ENCODE measurements at places on chromosomes 1 and 21.

- DNase-seq: no peak
Observed at GRCh38 chr1:203145321-203146041, 18.0 kb downstream of the ADORA1 start.

GRCh38 chr1:165686121-165686970 lies 12.0 kb downstream of the ALDH9A1 start:
- no peak for DNase-seq

DNA sequence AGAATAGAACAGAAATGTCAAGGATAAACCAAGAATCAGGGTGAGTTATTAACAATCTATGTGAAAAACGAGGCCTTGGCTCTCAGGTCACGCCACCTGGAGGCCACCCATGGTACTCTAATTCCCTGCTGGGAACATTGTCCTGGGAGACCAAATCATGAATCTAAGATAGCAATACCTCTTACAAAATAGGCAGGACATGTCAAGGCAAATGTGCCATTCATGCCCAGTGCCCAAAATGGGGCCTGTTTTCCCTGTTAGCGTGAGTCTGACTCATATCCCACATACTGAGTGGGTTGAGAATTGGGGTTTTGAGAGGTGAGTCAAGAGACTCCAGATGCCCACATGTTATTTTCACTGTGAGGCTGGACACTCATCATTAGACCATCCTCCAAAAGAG lies 380.8 kb downstream of the HHIPL2 start:
- DNase-seq: no peak

DNA sequence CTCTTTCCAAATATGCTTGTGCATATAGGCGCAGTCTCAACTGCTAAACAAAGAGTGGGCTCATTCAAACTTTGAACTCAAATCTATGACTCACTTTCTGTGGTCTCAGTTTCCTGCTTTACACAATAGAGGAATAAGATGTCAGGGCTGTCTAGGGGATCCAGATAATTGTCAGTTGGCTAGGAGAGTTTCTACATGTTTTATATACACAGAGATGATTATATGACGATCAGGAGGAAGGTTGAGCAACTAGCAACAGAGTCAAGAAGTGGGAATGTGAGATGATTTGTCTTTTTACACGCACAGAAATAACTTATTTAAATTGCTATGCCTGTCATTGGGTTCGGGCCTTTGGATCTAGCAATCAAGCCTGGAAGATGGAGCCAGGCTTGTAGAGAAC lies 299.4 kb upstream of the LYPLAL1 start:
- DNase-seq: no peak

GRCh38 chr21:41536076-41536826 lies 28.3 kb upstream of the TMPRSS2 start:
- no peak for DNase-seq

DNA sequence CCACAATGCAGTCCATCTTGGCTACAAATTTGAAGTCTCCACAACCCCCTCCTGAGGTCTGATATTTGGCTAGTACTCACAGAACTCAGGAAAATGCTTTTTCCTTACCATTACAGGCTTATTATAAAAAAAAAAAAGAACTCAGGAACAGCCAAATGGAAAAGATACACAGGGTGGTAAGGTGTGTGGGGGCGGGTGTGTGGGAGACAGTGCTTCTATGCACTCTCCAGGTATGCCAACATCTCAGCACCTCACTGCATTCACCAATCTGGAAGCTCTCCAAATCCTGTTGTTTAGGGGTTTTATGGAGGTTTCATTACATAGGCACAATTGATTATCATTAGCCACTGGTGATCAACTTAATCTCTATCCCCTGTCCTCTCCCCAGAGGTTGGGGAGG lies 126.9 kb downstream of the FAF1 start:
- no peak for DNase-seq

DNA sequence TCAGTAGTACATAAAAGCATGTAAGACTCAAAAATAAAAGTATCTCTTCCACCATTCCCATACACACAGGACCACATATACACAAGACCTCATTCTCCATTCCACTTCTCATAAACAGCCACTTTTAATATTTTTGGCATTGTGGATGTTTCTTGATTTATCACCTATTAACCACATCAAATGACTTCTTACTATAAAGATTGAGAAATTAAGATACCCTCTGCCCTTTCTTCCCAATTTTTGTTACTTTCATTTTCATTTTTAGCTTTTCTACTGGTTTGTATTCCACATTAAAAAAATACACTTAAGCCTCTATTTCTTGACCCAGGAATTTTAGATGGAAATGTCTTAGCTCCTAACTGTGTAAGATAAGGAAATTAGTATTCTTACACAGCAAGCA lies 22.8 kb downstream of the AKT3 start:
- DNase-seq: no peak

- no peak for DNase-seq
Observed at GRCh38 chr1:158311066-158311465, 20.3 kb downstream of the CD1B start.

GRCh38 chr1:50644447-50645105 lies 221.3 kb upstream of the DMRTA2 start:
- DNase-seq: no peak

DNA sequence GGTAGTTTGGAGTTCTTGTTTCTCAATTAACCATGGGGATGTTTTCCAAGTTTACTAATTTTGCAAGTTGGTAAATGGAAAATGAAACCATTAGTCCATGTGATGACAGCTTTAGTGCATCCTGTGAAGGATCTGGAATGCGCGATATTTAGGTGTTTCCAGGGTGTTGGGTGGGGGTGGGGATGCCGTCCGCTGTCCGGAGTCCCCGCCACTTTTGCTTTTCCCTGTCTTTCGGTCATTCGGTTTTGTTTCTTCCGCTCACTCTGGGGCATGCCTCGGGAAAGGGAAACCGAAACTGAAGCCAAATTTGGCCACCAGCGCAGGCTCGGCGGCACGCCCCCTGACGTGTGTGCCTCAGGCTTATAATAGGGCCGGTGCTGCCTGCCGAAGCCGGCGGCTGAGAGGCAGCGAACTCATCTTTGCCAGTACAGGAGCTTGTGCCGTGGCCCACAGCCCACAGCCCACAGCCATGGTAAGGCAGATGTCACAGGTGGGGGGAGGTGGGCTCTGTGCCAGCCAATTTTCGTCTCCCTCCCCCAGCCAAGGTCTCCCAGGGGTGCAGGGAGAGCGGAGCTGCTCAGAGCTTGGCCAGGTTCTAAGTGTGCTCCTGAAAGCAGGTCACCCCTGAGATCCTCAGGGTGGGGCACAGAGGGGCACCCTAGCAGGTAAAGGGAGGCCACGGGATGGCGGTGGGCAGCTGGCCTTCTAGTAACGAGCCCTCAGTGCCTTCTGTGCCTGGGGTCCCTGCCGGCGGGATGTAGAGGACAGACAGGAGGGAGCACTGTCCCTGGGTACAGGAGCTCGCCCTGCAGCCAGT lies at the start of gene ISG15:
TSS of gene ISG15 (plus strand) at position 393 of the 817 bp plus-strand sequence. CDS start at position 470, 77 bp downstream.
- DNase-seq: no peak

GRCh38 chr1:9038881-9039760 lies 12.9 kb upstream of the SLC2A7 start:
- no peak for DNase-seq

GRCh38 chr1:53575141-53575954 lies 116.1 kb downstream of the DMRTB1 start:
- DNase-seq: no peak

DNA sequence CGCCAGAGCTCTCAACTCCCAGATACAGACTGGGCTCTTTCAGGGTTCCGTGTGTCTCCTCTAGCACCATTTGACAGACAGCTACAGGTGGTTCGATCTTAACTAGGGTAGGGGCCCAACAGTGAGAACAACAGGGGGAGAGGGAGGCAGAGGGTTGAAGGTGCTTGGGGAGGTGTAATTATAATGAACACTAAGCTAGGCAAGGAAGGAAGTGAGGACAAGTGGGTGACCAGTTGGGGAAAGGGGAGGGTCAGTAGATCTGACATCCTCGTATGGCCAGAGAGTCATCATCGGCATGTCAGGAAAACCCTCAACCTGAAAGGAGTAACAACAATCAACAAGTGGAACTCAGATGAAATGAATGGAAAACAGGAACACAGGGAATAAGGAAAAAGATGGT lies 22.8 kb downstream of the GLIS1 start:
- no peak for DNase-seq

DNA sequence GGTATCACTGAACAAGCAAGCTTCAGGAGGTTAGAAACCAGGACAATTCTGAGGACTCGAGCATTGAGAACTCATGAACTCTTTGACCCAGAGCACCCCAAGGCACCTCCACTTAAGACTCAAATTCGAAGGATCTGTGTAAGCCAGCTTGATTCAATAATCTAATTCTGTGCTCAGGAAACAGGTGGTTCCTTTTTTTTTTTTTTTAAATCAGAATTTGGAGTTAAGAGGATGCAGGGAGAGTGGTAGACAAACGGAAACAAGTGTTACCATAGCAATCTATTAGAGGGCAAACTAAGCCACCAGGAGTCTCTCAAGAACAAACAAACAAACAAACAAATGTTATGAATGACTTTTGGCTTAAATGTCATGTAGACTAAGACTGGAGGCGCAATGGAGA lies 53.8 kb upstream of the DPH5 start:
- no peak for DNase-seq

DNA sequence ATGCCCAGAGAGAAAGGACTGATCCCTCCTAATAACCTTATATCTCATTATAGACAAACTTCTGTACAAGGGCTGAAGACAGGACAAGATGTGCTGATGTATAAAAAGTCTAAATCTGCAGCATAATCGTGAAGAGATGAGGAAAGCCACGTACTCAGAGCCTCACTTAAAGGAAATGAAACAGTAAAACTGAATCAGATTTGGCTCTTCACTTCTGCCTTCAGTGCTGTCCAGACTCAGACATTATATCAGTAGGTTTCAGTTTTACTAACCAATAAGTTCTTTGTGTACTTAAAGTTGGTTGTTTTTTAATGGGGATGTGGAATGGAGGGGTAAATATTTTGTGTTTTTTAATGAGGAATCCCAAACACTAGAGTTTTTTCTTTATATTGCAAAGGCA lies 45.3 kb upstream of the RGS1 start:
- no peak for DNase-seq

DNA sequence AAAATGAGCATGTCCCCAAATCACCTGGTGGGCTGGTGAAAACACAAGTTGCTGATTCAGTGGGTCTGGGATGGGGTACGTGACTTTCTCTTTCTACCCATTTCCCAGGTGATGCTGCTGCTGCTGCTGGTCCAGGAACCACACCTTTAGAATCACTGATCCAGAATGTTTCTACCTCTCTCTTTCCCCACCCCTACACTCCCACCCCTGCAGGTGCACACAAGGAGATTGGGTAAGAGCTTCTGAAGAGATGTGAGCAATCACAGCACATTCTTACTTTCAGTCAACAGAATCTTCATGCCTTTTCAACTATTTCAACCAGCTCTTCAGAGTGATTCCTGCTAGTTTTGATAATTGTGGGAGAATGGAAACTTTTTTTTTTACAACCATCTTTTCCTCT lies 130.9 kb downstream of the LMX1A start:
- no peak for DNase-seq

DNA sequence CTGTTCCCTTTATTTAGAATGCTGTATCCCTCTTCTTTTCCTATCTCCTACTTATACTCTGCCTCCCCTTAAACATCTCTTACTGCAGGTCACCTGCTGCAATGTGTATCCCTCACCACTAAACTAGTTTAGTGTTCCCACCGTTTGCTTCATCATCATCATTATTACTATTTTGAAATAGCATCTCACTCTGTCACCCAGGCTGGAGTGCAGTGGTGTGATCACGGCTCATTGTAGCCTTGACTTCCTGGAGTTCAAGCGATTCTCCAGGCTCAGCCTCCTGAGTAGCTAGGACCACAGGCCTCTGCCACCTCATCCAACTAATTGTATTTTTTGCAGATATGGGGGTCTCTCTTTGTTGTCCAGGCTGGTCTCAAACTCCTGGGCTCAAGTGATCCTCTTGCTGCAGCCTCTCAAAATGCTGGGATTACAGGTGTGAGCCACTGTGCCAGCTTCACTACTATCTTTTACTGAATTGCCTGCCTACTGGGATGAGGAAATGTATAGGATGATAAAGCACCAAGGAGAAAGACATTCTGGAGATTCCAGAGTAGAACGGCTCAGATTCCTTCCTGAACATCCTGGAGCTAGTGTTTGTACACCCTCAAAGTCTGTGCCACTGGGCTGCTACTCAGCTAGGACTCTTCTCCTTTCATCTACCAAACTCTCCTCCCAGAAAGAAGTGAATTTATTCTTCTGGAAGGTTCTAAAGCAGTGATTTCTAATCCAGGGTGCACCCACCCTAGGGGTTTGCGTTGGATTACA lies 8.6 kb upstream of the IFNAR1 start:
- no peak for DNase-seq

GRCh38 chr21:43297391-43297981 lies 128.7 kb downstream of the CRYAA start:
- no peak for DNase-seq

DNA sequence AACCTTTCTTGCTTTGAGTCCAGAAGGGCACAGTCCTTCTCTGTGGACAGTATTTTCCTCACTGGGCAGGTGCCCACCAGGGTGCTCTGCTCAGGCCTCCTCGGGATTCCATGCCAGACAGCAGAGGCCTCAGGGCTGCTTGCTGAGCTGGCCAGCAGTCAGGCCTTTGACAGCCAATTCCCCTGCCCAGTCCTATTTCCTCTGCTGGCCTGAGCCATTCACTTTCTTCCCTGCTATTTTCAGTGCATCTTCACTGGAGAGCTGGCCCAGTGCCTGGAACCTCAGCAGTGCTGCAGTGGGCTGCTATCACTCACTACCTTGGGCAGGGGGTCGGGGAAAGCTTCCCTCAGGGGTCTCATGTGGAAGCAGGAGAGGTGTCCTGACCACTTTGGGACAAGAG lies 33.2 kb downstream of the KCNA10 start:
- DNase-seq: no peak

DNA sequence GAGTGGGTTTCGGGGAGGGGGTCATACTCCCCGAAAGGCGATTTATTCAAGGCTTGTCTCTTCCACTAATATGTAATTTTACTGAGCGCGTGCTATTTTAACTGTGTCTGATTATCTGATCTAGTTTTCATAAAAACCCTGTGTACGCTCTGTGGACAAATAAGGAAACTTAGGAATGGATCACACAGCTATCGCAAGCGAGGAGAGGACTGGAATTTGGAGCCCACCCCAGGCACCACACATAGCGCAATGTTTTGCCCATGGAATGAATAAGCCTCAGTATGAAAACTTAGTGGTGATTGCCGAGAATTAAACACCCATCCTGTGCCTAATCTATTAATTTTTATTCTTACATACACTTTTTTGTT lies 9.8 kb upstream of the RAB42 start:
- DNase-seq: no peak

DNA sequence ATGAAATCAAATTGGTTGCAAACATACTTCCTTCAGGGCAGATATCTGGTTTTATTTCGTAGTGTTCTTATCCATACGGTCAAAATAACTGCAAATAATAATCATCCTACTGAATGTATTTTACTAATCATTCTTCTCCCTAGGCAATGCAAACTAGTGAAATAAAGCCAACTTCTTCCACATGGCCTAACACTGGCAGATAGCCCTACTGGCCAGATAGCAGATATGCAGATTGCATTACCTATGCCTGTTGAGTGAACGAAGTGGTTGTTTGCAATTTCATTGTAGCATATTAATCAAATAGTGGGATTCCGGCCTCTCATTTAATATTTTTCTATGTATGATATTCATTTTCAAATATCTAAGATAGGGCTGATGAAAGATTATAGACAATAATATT lies 116.2 kb downstream of the CENPF start:
- no peak for DNase-seq
